ENCODE measurements at places on chromosomes 3 and 15. TPM values are rescaled to one million over a fixed set of nuclear protein-coding genes. Genes with fewer than 3 reads are reported as not detected.
A peak's percentile ranks its signal among the peaks of the same experiment; 100 is the strongest.

- H3K27me3 ChIP-seq: no peaks in the 10 kb centered on the region
- H3K4me3 ChIP-seq: no peak overlapping the region
- no peaks in the 10 kb centered on the region for H3K36me3 ChIP-seq
- no peaks in the 10 kb centered on the region for H3K4me1 ChIP-seq
Measured at GRCh38 chr3:140085001-140085400, 150.0 kb downstream of the CLSTN2 start.

DNA sequence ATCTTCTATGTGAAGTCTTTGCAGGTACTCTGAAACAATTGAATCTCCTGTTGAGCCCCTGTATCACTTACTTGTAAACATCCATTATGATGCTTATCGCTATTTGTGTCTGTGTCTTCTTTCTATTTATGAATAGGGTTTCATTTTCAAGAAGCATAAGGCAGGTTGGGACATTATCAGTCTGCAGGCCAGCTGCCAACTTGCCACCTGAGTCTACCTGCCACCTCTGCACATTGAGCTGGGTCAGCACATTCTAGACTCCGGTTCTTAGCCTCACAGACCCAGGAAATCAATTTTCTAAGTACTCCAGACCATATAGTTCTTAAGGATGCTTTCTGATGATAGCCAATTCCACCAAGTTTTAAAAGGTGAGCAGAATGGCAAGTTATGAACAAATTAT lies 105.7 kb upstream of the MCTP2 start:
- H3K4me1 ChIP-seq: no peaks in the 10 kb centered on the region
- H3K27ac ChIP-seq: no peak overlapping the region
- DNase-seq: no peak

DNA sequence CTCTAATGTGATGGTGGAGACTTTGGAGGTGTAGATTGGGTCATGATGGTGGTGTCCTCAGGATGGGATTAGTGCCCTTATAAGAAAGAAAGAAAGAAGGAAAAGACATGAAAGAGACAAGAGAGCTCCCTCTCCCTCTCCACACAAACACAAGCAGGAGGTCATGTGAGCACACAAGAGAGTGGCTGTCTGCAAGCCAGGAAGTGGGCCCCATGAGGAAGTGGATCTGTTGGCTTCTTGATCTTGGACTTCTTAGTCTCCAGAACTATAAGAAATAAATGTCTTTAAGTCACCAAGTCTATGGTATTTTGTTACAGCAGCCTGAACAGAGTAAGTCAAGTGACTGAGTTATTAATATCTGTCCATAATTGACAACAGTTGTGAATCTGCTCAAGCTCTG lies 17.1 kb downstream of the IQCB1 start:
- no peak for DNase-seq
- peaks cover 20% of the 10 kb centered on the region for H3K4me1 ChIP-seq
- H3K27ac ChIP-seq: no peak overlapping the region
- H3K36me3 ChIP-seq: peaks cover 77% of the 10 kb centered on the region
- H3K4me3 ChIP-seq: no peak overlapping the region

DNA sequence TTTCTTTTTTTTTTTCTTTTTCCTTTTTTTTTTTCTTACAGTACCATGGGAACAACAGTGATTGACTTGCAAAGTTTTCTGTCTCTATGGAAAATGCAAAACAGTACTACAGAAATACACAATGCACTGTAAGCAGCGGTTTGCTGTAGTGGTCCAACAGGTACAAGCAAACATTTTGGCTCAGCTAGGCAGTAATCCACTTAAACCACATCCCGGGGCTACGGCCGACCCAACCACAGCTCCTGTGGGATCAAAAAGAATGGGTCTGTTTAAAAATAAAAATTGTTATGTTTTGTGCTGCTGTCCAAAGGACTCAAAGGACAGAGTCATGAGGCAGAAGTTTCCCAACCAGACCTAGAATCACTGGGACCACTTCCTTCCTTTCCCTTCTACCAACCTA lies 667.1 kb upstream of the ADAMTS9 start:
- H3K27me3 ChIP-seq: peaks cover 22% of the 10 kb centered on the region
- no peak overlapping the region for H3K27ac ChIP-seq
- no peak overlapping the region for H3K4me3 ChIP-seq
- DNase-seq: no peak
- no peaks in the 10 kb centered on the region for H3K4me1 ChIP-seq

DNA sequence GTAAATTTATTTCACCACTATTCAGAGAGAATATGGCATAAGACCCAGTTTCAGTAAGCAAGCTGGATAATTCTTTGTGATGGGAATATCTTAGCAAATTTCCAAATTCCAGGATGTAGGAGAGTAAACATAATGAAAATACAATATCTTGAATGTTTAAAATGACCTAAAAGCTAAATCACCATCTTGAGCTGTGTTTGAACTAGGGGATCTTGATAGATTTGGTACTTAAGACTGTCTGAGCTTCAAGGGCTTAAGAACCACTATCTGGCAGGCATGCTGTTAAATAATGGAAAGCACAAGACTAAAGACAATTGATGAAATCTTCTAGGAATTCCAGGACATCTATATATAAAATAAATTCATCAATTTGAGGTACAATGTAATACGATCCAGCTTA lies 217.7 kb downstream of the ATP8B4 start:
- H3K4me3 ChIP-seq: no peak overlapping the region
- no peak for DNase-seq
- H3K36me3 ChIP-seq: no peaks in the 10 kb centered on the region
- no peak overlapping the region for H3K27ac ChIP-seq

- peak; percentile 29 for DNase-seq
- peaks cover 31% of the 10 kb centered on the region for H3K4me1 ChIP-seq
- H3K27ac ChIP-seq: peak within 1 kb of the TSS; percentile 56
- H3K36me3 ChIP-seq: no peaks in the 10 kb centered on the region
Measured at GRCh38 chr15:40843885-40844695, at the start of gene SPINT1. Gene SPINT1, plus strand, starts transcription at chr15:40844048. Its CDS starts 507 bp downstream, at chr15:40844555.

DNA sequence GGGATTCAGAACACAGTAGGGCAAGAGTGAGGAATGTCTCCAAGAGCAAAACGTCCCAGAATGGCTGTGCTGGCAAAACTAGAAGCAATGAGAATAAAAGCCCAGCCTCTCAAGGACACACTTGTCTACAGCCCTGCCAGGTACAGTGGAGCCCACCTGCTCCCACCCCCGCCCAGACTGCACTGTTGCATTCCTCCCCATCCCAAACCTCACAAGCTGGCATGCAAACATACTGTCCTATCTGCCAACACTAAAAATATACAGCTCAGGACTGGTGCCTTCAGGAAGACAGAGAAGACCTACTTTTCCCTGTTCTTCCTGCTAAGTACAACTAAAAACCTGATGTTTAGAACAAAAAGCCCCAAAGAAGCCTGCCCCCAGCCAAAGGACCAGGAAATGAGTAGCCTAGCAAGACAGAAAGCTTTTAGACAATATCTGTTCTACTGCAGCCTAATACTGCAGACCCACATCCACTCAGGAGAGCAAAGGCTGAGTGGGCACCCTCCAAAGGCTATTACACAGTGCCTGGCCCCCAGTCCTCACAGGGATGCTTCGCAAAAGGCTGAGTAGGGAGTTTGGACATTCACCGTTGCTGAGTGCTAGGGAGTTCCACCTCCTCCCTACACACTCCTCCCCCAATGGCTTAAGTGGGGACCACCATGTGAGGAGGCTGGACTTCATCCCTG lies 13.5 kb downstream of the OCA2 start:
- H3K27ac ChIP-seq: no peak overlapping the region
- no peak for DNase-seq
- peaks cover 11% of the 10 kb centered on the region for H3K4me1 ChIP-seq
- peaks cover 4% of the 10 kb centered on the region for H3K36me3 ChIP-seq
- H3K4me3 ChIP-seq: no peak overlapping the region
- peaks cover 17% of the 10 kb centered on the region for H3K27me3 ChIP-seq

GABRB3 gene
- total RNA-seq: not detected

DNA sequence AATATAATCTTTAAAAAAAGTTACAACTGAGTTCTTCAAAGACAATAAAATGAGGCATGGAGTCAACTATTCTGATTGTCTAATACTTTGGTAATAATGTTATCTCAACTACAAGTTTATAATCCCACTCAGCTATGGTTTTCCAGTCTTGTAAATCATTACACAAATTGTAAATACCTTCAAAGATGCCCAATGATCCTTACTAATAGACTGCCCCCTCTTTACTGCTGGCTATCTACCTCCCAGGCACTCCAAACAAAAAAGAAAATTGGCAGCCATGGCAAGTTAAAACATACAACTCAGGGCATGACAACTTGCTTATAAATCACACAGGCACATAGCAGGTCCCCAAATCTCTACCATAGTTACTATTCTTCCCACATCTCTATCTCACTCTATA lies 58.5 kb downstream of the ZNF280D start:
- no peak overlapping the region for H3K27ac ChIP-seq
- no peaks in the 10 kb centered on the region for H3K27me3 ChIP-seq
- H3K4me1 ChIP-seq: no peaks in the 10 kb centered on the region
- H3K36me3 ChIP-seq: peaks cover 39% of the 10 kb centered on the region
- no peak for DNase-seq

- no peaks in the 10 kb centered on the region for H3K4me1 ChIP-seq
- peaks cover 19% of the 10 kb centered on the region for H3K27me3 ChIP-seq
- no peaks in the 10 kb centered on the region for H3K36me3 ChIP-seq
- H3K4me3 ChIP-seq: no peak overlapping the region
- H3K27ac ChIP-seq: no peak overlapping the region
- DNase-seq: no peak
Measured at GRCh38 chr15:101480613-101481380, 8.7 kb downstream of the PCSK6 start.

DNA sequence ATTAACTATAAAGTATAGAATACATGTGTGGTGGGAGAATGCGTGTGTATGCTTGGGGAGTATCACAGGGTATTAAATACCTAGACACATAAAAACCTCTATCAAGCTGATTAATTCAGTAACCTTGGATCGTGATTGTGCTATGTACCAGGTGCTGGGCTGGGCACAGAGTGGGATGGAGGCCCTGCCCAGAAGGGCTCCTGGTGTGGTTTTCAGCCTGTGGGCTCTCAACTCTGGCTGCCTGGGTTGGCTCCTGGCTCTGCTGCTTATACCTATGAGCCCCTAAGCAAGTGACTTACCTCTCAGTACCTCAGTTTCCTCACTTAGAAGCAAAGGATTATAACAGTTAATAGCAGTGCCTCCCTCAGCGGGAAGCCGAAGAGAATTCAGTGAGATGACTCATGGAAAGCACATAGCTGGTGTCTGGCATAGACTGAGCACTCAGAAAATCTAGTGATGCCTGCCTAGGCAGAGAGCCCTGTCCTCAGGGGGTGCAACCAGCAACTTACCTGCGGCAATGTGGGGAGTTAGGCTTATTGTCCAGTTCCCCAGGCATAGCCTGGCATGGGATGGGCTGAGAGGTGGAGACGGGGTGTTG lies 90.6 kb upstream of the MYZAP start:
- no peak for DNase-seq
- no peaks in the 10 kb centered on the region for H3K27me3 ChIP-seq
- no peaks in the 10 kb centered on the region for H3K4me1 ChIP-seq
- no peak overlapping the region for H3K4me3 ChIP-seq
- H3K27ac ChIP-seq: no peak overlapping the region

SHQ1 gene
- 22.1 TPM for total RNA-seq

GRCh38 chr15:89177633-89178306 lies 43.6 kb downstream of the RLBP1 start:
- peaks cover 13% of the 10 kb centered on the region for H3K4me1 ChIP-seq
- peak overlapping the region; percentile 58 for H3K27ac ChIP-seq
- no peak overlapping the region for H3K4me3 ChIP-seq
- no peaks in the 10 kb centered on the region for H3K27me3 ChIP-seq

Measured in activated CD4-positive, alpha-beta T cell treated with anti-CD3 and anti-CD28 coated beads, Interleukin-2, amount 10 ng/mL, durations not matched to agents 7 days and 5 days (primary cell).